Urinary bladder (tissue), 4 donors: ENCODE measurements at places on chromosomes 6 and 20. TPM values are rescaled to one million over a fixed set of nuclear protein-coding genes. Genes with fewer than 3 reads are reported as not detected.

DNA sequence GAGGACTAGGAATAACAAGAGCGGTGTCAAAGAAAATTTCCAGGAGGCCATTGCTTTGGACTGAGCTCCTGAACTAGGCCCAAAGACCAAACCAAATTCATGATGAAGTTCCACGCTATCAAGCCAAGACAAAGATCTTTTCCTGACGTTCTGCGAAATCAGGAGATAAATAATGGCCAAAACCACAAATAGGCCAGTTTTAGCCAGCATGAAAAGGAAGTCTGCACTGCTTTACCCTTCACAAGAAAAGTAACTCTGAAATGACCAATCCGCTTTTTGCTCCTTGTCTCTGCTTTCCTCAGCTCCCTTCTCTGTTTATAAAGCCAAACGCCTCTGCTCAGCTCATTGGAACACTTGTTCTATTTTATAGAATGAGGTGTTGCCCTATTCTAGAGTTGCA lies 6.7 kb downstream of the NCOA5 start:
- DNase-seq = no peak

- DNase-seq = no peak
Measured at GRCh38 chr6:16399695-16400094, 161.3 kb downstream of the GMPR start.

DNA sequence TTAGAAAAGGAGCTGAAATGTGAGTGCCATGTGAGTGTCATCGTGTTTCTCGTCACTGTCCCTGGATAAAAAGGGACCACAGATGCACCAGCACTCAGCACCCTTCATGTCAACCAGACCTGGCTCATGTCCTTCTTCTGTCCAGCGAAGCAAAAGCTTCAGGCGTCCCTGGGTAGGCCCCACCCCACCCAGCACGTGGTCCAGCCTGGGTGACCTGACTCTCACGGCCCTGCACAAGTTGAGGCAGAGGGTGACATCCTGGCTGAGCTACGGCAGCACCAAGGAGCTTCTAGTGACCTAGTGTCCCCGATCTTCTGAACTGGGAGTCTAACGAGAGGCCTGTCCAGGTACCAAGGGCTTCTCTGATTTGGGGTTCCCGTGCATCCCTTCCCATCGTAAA lies 37.8 kb downstream of the PSMG4 start:
- DNase-seq = no peak

- peak; percentile 55 for DNase-seq
Measured at GRCh38 chr6:139628270-139628669, 253.8 kb upstream of the CITED2 start.

DNA sequence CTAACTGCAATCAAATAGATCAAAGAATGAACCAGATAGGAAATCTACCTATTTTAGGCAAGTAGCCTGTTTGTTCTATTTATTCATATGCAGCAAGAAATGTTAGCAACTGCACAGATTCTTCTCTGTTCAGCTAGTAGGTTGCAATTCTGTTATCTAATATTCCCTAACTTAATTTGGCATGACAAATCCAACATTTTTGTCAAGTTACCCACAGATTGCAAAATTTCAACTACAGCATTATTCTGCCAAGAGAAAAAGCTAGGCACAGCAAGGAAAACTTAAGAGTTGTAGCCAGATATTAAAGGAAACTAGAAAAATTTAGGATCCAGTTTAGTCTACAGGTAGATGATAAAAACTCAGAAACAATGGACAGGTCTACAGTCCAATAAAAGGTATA lies 104.4 kb upstream of the SYNCRIP start:
- no peak for DNase-seq

Gene PAK5
- total RNA-seq = 0.48 TPM

Gene SLC2A10
- total RNA-seq = 36.6 TPM

Gene BCAS4
- total RNA-seq = 4.8 TPM

Gene LPA
- total RNA-seq = 4.0 TPM

Gene COL21A1
- 151 TPM for total RNA-seq
